ENCODE measurements at places on chromosomes 1 and 21.
A peak's percentile ranks its signal among the peaks of the same experiment; 100 is the strongest.

- no peak for DNase-seq
Observed at GRCh38 chr1:56188221-56188620, 391.1 kb downstream of the PLPP3 start.

DNA sequence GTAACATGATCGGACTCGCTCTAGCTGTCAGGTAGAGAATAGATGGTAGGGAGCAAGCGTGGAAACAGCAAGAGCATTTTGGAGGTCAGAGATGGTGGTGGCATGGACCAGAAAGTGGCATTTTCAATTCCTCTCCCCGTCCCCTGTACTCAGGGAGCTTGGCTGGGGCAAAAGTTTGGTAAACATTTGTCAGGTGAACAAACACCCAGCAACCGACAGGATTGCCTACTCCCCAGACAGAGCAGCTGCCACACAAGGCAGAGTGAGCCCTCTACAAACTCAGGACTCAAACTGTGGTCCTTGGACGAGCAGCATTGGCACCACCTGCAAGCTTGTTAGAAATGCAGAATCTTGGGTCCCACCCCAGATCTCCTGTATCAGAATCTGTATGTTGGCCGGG is 14.3 kb downstream of the PTAFR start:
- no peak for DNase-seq

- no peak for DNase-seq
Observed at GRCh38 chr1:109931189-109931731, 20.6 kb downstream of the CSF1 start.

- DNase-seq, result no peak
Observed at GRCh38 chr1:61011561-61012263, 70.6 kb upstream of the NFIA start.

DNA sequence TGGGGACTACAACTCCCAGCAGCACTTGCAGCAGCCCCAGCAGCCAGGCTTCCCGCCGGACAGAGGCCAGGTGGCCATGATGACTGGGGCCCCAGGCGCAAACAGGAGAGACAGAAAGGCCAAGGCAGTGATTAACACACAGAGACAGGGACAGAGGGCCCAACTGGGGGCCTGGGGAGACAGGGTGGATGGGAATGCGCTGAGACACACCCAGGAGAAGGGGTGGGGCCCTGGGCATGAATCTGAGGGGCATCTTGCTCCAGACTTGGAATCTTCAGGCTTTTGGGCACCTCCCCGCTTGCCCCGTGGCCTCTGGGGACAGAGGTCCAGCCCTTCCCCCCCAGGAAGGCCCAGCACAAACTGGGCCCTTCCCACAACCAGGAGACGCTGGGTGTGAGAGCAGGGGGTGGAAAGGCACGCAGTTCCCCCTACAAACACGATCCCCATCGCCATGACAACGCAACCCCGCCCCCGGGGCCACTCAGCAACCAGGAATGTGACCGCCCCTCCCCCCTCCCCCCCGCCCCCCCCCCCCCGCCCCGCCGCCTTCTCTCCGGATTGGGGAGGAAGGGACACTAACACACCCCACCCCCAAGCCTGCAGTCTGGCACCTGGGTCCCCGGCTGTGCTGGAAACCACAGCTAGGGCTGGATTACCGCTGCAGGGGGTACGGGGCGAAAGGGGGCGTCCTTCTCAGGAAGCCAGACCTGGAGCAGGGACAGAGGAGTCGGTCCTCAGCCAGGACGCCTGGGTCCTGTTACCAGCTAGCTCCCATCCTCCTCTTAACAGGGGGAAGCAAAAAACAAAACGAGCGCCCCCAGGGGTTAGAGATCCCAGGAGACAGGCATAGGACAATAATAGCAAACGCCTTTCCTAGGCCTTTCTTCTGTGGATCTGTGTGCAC is 4.5 kb downstream of the HDGF start:
- peak; percentile 63 for DNase-seq

DNA sequence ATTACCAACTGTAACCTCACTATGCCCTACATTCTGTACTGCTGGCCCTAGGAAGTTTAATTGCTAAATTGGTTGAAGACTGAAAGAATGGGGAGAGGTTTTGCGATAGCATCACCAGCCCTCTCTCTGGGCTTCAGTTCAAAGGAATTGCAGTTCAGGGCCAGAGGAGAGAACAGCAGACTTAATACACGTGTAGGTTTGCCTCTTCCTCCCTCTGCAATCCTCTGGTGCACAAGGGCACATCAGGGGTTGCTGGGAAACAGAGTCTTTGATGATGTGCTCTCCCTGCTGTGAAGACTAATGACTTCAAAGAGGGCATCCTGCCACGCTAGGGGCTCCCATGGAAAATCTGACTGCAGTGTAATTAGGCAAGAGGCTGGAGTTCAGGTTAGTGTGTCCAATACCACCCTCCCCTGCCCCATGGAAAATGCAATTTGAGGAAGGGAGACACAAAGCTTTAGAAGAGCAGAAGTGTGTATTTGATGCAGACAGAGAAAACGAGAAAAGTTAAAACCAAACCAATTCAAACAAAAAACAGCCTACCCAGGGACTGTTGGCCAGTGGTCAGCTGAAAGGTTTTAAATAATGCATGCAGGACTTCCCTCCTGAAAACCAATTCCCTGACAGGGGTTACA is 167.9 kb downstream of the ASTN1 start:
- DNase-seq, result no peak

GRCh38 chr1:81671038-81671437 is 129.7 kb upstream of the ADGRL2 start:
- no peak for DNase-seq

GRCh38 chr1:168726281-168726680 is 2.7 kb downstream of the DPT start:
- no peak for DNase-seq

All from effector memory CD4-positive, alpha-beta T cell (primary cell).